ENCODE measurements at places on chromosomes 13 and 19.

DNA sequence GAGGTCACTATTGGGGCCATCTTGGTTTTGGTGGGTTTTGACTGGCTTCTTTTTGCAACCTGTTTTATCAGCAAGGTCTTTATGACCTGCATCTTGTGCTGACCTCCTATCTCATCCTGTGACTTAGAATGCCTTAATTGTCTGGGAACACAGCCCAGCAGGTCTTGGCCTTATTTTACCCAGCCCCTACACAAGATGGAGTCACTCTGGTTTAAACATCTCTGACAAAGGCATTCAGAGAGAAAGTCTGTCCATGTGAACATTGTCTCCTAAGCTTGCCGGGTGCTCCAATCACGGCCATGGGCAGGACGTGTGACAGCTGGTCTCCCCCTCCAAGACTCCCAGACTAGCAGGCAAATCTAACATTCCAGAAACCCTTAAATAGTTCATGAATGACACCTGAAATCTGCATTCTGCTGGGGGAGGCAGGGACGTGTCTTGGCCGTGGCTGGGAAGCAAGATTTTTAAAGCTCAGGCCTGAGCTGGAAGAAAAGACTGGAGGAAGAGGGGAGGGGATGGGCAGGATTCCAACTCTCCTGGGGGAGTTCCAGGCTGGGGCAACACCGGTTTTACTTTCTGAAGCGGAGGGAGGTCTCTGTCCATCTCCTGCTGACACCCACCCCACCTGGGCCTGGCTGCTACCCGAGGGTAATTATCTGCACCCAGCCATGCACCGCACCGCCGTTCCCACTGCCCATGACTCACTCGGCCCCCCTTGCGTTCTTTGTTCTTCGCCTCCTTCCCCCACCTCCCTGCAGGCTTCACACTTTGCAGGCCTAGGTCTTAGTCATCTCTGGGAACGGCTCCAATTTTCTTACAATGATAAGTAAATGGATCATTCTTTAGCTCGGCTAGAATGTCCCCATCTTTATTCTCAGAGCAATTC lies 11.6 kb upstream of the OR1M1 start:
- DNase-seq = no peak

- DNase-seq = no peak
Observed at GRCh38 chr13:103663996-103664395, 597.8 kb upstream of the SLC10A2 start.

GRCh38 chr13:97629601-97630272 lies 195.8 kb downstream of the RAP2A start:
- no peak for DNase-seq

- DNase-seq = no peak
Observed at GRCh38 chr13:22497991-22498780, 682.6 kb upstream of the SGCG start.

DNA sequence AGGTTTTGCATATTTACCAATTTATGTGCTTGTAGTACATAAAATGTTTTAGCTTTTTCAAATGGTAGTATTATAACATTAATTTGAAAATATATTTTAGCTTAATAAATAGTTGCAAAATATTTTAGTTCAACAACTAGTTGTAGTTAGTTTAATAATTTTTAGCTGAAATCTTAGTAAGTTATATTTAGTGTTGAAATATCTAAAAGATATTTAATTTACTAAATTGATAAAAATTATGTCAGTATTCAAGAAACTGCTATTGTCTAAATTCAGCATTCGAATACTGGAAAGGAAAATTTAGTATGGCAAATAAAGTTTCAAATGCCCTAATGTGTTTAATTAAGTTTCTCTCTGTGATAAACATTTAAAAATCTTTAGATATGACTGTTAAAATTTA lies 754.5 kb upstream of the MIR17HG start:
- no peak for DNase-seq

DNA sequence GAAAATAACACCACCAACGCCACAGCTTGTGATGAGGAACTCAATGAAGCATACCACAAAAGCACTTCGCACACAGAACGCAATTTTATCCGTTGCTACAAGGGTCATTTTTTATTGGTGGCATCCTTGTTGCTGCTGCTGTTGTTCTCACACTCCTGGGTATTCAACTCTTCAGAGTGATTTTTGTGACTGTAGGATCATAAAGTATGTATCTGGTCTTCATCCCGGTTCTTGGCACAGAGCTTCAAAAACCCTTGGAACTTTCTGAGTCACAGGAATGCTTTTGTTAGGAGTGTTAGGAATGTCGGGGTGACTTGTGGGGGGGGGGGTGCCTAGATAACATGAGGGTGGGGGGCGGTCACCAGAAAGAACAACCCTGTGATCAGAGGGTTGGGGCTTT lies 108.4 kb downstream of the ZNF557 start:
- DNase-seq = no peak

All from NCI-H1694 treated with DMSO at 0.1 percent for 48 hours (cell line).